ENCODE measurements at places on chromosomes 1 and 21. TPM values are rescaled to one million over a fixed set of nuclear protein-coding genes. Genes with fewer than 3 reads are reported as not detected.

CYP4Z1 gene
- total RNA-seq = not detected

LRRIQ3 gene
- 0.83 TPM for total RNA-seq

FNBP1L gene
- 6.3 TPM for total RNA-seq

MPZ gene
- total RNA-seq = 0.87 TPM

TRIM17 gene
- total RNA-seq = 0.15 TPM

CELA2B gene
- not detected for total RNA-seq

SESN2 gene
- 23.6 TPM for total RNA-seq

SLC37A1 gene
- total RNA-seq = 2.3 TPM

LEMD1 gene
- not detected for total RNA-seq

LRRC53 gene
- not detected for total RNA-seq

AMY2A gene
- total RNA-seq = not detected

Data from smooth muscle cell of trachea (primary cell).